ENCODE measurements at places on chromosomes 16 and 17.

DNA sequence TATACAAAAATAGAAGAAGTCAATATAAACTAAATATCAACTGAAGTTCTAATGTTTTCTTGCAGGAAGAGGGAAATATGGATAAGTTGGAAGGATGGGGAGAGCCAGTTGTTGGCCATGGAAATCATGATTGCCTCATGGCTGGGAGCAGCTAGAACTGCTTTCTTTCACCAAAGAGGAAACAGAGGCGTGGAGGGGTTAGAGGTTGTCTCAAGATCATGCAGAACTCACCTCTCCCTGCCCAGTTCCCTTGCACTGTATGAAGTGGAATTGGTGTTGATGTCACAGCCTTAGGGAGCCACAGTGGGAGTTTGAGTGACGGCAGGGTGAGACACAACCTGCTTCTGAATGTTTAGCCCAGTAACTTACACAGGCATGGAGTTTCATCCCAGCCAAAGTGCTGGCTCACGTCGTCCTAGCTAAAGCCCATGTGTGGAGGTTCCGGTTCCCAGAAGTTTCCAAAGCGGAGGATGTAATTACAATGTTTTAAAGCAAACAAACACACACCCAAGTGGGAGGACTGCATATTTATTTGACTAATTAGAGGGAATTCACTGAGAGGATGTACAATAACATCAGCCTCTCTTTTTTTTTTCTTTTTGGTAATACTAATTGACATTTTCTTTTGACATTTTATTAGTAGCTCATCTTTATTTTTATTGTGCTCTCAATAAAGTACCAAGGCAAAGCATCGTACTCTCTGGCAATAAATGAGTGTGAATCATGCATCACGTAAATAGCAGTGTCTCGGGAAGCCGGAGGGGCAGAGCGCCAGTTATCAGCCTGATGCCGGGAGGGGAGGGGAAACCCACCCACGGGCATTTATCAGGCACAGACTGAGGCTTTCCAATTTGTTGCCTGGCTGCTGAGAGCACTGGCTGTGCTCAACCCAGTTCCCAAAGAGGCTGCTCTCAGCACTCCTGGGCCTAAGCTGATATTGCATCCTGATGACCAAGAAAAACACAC is 118.7 kb upstream of the CDH5 start:
- no peak for DNase-seq

DNA sequence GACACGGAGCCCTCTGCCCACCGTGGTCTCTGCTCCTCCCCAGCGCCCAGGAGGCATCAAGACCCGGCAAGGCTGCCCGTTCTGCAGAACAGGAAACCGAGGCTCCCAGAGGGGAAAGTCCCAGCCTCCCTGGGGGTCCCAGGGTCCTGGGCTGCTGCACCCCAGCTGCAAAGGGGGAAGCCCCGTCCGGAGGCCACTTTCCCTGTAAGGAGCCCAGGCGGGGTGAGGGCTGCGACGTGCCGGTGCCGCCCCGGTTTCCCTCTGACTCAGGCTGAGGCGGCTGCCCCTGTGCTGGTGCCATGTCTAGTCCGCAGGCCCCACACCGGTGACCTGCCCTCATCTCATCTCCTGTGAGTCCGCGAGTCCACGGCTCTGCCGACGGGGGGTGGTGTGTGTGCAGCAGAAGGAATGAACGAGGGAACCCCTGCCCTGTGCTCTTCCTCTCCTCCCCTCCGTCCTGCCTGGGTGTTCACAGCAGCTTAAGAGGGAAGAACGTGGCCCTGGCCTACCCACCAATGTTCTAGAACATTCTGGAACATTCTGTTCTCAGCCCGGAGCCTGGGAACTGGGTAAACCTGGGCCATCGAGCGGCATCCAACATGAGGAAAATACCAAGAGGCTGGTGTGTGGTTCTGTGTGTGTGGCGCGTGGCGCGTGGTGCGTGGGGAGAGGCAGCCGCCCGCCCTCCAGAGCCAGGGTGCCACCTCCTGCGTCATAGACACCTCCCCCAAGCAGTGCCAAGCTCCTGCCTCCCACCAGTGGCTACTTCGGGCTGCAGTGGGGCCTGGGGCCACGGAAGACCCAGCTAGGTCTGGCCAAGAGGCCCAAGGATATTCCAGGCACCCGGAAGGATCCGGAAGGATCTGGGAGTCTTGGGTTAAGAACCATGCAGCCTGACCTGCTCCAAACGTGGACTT is 7.0 kb upstream of the CBFA2T3 start:
- no peak for DNase-seq

- DNase-seq = no peak
Measured at GRCh38 chr17:1557355-1558095, 5.1 kb downstream of the PITPNA start.

- DNase-seq = no peak
Measured at GRCh38 chr16:80807906-80808305, 3.5 kb upstream of the CDYL2 start.

GRCh38 chr16:11890231-11890965 is 25.4 kb downstream of the GSPT1 start:
- DNase-seq = no peak

DNA sequence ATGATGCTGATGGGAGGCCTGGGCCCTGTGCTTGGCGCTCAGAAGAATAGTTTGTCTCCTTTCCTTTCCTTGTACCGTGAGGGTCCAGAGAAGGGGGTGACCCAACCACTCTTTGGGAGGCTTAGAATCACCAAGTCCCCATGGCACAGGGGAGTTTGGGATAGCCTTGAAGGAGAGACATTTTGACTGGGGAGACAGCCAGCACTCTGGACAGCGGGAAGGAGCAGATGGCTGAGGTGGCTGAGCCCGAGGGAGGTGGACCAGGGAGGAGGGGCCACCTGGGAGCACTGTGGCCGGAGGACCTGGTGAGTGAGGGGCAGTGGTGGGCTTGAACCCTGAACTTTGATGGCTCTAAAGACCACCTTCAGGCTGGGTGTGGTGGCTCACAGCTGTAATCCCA is 18.2 kb downstream of the MGAT5B start:
- DNase-seq = no peak

DNA sequence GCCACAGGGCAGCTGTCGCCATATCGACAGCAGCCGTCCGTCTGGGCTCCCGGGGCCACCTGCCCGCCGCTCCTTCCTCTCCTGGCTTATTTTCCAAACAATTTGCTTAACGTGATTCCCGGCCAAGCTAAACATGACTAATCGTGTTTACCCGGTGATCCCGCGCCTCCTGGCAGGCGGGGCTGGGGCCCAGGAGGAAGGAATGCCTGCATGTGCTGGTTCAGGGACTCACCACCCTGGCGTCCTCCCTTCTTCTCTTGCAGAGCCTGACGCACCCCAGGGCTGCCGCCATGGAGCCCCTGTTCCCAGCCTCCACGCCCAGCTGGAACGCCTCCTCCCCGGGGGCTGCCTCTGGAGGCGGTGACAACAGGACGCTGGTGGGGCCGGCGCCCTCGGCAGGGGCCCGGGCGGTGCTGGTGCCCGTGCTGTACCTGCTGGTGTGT is 6.1 kb downstream of the SSTR5 start:
- no peak for DNase-seq

DNA sequence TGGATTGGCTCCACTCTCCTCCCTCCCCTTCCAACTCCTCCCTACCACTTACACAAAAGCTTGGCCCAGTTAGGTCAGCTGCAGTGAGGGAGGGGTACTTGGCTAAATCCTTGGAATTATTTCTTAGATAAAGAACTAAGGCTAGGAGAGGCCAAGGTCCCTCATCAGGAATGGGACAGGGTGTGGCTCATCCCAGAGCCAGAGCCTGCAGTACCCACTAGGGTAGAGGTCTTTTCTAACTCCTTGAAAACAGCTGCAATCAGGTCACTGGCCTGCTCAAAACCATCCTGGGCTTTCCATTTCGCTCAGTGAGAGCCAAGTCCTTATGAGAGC is 1.9 kb upstream of the SLC46A1 start:
- DNase-seq = no peak

- no peak for DNase-seq
Measured at GRCh38 chr16:89482150-89482816, 8.1 kb downstream of the ANKRD11 start.

DNA sequence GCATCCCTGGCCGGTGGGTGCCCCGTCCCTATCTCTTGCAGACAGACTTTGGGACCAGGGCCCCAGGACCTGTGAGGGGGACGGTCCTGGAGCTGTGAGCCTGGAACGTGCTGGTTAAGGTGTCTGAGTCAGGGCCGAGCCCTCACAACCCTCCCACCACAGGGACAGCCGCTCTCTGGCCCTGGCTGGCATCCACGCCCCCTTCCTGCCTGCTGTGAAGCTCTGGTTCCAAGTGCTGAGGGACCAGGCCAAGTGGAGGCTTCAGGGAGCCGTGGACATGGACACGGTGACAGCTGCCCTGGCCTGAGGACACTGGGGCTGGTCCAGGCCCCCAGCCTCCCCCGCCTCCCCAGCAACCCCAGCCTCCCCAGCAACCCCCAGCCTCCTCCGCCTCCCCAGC is 6.6 kb downstream of the TSR3 start:
- no peak for DNase-seq

- DNase-seq = no peak
Measured at GRCh38 chr17:79078476-79079190, 4.0 kb downstream of the ENGASE start.

GRCh38 chr16:56307534-56307873 is 116.2 kb downstream of the GNAO1 start:
- DNase-seq = no peak

- DNase-seq = no peak
Measured at GRCh38 chr17:4940555-4941318, 669 bp downstream of the RNF167 start.
